Activated T-cell treated with anti-CD3 and anti-CD28 coated beads, Interleukin-2, amount 50 U/mL, for 72 hours (primary cell): ENCODE measurements at places on chromosomes 3 and 15.
A peak's percentile ranks its signal among the peaks of the same experiment; 100 is the strongest.

DNA sequence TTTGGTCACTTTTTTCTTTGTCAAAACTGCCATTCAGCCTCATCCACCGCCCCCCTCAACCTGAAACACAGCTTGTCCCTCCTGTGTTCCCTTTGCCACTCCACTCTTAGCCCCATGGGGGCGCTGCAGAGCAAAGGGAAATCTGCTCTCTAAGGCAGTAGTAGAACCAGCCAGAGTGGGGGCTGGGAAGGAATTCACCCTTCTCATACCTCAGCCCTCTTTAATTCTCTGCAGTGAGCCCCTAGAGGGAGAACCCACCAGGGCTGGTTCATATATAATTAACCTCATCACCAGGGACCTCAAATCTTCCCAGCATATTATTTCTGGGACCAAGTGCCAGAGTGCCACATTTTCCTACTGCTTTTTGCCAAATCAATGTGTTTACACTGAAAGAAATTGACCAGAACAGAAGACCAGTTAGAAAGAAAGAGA, 2.8 kb upstream of the BCL6 start:
- DNase-seq: peak; percentile 95

DNA sequence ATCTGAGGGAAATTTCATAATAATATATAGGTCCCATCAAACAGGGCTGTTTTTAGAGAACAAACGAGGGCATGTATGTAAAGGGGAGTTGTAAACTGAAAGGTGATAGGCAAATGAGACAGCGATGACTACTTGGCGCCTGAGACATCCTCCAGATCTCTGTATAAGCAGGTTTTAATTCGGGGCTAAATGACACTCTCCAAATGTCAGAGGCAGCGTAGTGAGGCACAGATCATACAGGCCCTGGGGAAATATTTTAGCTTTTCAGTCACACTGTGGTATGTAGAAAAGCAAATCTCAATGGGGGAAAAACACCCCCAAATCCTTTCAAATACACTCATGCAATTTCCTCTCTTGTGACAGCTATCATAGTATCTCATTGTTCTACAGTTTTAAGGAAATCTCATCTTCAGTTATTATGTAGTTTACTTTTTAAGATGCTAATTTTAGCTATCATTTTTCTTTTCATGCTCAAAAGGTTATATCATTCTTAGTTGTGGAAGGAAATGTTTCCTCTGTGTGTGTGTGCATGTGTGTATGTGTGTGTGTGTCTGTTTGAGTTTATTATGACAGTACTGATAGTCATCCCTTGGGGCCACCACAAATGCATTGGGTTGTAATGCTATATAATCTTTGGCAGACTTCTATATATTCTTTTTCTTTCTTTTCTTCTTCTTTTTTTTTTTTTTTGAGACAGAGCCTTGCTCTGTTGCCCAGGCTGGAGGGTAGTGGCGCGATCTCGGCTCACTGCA, 1.1 kb downstream of the TPRG1 start:
- no peak for DNase-seq

- DNase-seq: no peak
Measured at GRCh38 chr3:54533856-54534255, 394.0 kb downstream of the LRTM1 start.

GRCh38 chr15:84654689-84655453, 788 bp upstream of the WDR73 start:
- peak; percentile 80 for DNase-seq

DNA sequence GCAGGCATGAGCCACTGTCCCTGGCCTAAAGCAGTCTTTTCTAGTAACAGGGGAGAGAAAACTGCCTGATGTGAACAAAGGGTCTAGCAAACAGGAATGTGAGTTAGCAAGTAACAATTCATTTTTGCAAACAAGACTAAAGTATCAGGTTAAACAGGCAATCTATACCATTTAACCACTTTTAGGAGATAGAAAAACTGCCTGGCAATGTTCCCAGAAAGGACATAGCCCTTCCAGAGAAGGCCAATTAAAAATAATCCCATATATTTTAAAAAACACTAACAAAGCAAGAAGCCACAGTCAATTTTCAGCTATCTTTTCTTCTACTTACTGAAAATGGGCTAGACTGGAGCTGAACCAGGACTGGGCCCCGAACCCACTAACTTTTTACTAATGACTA, 6.3 kb downstream of the RBSN start:
- DNase-seq: no peak

DNA sequence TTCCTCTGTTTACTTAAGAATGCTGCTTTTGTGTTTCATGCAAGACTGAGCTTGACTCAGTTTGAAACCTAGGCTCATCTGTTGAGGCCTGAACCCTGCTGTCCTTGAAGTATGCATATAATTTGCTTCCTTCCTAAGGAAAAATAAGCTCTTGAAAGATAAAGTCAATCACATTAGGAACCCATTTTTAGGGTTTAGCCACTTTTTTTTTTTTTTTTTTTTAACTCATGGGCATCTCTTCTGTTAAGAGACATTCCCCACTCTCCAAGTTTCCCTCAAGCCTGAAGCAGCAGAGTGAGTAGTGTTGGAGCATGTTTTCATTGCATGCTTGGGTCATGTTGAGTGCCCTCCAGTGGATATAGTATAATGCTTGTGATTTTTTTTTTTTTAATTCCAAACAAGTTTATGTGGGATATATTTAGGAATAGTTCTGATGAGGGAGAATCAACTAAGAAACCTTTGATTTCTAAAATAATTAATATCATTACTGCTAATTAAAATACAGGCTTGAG, 3.6 kb downstream of the CTNNB1 start:
- no peak for DNase-seq

DNA sequence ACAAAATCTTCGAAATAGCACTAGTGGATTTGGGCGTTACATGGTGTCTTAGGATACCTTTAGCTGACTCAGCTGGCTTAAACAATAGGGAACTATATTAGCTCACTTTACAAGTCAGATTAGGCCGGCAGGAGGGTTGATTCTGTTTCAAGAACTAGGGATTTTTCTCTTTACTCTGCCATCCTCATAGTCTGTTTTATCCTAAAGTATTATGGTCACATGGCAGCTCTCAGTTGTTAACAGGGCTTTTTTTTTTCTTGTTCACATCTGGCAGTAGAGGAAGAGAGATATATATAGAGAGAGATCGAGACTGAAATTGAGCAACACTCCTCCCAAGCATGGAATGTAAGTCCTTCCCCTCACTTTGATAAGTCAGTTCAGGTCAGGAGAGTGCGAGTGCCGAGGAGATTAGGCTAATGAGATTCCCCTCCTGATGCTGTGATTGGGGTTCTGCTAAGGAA, 32.9 kb downstream of the CHP1 start:
- DNase-seq: no peak

- no peak for DNase-seq
Measured at GRCh38 chr3:169103951-169104941, 559.3 kb downstream of the MECOM start.

DNA sequence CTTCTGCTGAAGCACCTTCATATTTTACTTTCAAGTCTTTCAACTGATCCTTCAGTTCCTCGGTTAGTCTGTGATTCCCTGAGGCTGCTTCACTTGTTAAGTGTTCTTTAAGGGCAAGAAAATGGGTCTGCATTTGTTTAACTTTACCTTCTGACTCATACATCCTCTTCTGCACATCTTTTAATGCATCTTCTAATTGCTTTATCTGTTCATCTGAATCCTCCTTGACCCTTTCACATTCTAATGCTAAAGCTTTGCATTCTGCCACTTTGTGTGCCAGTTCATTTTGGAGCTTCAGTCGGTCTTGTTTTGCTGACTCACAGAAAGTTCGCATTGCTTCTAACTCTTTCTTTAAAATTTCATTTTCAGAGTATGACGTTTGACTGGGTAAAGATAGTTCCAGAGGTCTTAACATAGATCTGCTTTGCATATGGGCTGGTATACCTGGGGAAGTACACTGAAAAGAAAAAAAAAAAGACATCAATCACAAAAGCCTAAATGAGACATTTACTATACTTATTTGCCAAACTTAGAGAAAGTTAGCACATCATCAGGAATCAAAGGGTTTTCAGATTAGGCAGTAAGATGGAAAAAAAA, 94.3 kb downstream of the UACA start:
- no peak for DNase-seq

DNA sequence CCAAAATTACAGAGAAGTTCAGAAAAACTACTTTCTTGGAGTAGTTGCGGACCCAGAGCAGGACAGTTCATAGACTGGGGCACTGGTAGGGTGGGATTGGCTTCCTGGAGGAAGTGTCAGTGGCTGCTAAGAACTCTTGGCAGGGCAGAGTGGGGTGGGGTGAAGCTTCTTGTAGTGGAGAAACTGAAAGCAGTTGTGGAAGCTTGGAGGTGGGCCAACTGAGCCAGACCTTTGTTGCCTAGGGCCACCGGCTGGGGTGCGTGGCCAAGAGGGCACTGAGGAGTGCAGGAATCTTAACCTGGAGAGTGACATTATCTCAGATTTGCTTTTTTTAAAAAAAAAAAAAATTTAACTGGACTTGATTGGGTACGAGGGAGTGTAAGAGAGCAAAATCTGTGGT, 3.1 kb downstream of the KAT2B start:
- peak; percentile 54 for DNase-seq

DNA sequence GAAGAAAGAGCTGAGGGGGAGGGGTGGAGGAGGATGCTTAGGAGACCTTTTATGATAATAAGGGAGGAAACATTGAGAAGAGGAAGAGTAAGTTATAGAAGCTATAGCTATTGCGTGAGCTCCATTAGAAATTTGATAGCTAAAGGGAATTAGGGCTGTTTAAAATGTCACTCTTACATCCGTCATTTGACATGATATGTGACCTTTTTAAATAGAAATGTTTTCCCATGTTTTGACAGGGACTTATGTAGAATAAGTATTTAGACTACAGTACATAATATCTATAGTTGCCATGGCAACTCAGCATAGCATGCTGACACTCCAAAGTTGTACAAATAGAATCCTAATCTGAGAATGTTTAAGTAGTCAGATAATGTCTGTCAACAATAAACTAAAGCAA, 19.2 kb downstream of the RAD51 start:
- no peak for DNase-seq
